Activated naive CD4-positive, alpha-beta T cell (primary cell): ENCODE measurements at places on chromosomes 12 and 14.

GRCh38 chr12:51788876-51789275 is 59.6 kb downstream of the FIGNL2 start:
- DNase-seq: no peak

DNA sequence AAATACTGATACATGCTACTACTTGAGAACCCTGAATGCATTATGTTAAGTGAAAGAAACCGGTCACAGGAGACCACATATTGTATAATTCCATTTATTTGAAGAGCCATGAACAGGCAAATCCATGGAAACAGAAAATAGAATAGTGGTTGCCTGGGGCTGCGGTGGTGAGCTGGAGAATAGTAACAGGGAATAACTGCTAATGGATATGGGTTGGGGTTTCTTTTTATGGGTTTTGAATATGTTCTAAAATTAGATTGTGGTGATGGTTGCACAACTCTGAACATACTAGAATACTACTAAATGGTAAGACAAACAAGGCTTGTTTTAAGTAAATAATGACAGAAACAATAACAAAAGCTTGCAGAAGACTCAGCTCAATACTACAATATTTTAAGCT is 293.0 kb downstream of the BTG1 start:
- DNase-seq: no peak

GRCh38 chr12:108498136-108498535 is 16.9 kb upstream of the FICD start:
- no peak for DNase-seq

GRCh38 chr12:132803888-132804287 is 24.8 kb downstream of the GOLGA3 start:
- no peak for DNase-seq

- DNase-seq: no peak
These were observed 17.1 kb upstream of the STYK1 start for GRCh38 chr12:10690906-10691305.

- DNase-seq: no peak
These were observed 307.3 kb upstream of the PRKD1 start for GRCh38 chr14:30234966-30235365.

- DNase-seq: no peak
These were observed 42.7 kb upstream of the FLRT2 start for GRCh38 chr14:85487215-85487614.

- no peak for DNase-seq
These were observed 42.4 kb downstream of the PLEKHG3 start for GRCh38 chr14:64746298-64747250.

GRCh38 chr12:56304276-56304675 is 4.1 kb upstream of the CS start:
- no peak for DNase-seq

DNA sequence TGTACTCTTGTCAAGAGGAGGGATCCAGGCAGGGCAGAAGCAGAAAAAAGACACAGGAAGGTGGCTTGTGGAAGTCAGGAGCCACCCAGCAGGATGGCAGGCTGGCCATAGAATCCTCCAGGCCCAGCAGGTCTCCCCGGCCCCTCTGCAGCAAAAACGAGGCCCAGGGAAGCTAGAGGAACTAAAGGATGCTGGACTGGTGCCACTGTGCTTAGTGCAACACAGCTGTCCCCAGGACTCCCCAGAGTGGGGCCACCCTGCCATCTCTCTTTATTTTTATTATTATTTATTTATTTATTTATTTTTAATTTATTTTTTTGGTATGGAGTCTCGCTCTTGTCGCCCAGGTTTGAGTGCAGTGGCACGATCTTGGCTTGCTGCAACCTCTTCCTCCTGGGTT is 54.1 kb downstream of the PITPNM2 start:
- DNase-seq: no peak

GRCh38 chr12:122909442-122910288 is 13.7 kb upstream of the VPS37B start:
- no peak for DNase-seq

DNA sequence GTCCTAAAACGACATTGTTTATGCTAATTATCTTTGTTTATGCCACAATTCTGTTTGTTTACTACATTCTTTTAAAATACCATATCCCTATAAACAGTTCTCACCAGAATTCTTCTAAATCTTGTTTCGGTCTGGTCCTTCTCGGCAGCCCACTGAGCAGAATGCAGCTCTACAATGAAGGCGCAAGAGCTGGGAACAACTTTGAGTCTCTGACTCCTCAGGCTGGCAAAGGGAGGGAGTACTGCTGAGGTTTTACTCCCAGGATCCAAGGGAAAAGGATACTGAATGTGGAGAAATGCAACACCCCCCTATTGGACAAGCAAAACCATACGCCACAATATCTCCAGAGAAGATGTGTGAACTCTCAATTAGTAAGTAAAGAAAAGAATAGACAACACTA is 5.4 kb downstream of the SOX5 start:
- DNase-seq: no peak

- no peak for DNase-seq
These were observed 21.0 kb upstream of the MDM2 start for GRCh38 chr12:68786929-68787328.

DNA sequence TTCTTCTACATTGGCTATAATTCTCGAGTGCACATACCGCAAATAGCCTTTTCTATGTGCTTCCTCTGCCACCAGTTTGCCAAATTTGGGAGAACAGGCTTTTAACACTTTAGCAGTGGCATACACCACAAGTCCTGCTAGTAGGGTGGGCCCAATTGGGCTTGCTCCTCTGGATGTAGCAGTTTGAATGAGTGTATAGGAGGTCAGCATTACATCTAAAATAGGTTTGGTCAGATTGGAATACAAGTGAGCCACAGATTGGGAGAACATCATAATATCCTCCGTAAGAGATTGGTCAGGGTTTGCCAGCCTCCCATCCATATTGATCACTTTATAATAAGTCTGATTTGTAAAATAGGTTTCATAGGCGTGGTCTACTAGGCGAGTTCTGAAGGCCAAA is 902 bp downstream of the ABCD2 start:
- DNase-seq: no peak

DNA sequence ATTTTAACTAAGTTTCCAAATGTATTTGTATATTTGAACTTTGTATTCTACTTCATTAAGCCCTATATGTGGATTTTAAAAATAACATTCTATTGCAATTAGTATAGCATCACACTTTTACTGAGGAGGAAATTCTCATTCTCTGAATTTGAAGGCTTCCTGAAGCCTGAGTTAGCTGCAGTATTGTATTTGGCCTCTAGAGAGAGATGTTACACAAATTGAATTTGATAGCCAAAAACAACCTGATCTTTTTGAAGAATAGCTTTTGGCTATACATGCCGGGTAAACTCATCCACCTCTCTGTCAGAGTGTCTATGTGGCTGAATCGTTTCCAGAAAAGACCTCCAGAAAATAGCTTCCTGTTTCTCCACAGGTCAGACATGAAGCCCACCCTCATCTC is 316.5 kb upstream of the OR4E1 start:
- no peak for DNase-seq

DNA sequence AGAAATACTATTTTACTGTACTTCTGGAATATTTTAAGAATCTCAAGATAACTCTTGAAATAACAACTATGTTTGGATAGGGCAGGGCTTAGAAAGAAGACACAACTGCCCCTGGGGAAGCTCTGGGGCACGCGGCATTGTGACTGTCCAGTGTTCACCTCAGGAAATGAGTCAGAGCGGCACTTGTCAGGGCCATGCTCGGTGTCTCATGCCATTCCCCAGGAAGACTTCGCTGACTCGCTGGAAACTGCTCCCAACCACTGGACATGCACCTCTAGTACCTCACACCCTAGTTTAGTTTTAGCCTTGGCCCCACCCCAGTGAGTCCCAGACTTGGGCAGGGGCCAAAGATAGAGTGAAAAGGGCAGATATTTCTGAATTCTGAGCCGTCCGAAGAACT is 192.0 kb downstream of the TTC7B start:
- DNase-seq: no peak

GRCh38 chr12:67078957-67079356 is 190.2 kb upstream of the CAND1 start:
- no peak for DNase-seq

DNA sequence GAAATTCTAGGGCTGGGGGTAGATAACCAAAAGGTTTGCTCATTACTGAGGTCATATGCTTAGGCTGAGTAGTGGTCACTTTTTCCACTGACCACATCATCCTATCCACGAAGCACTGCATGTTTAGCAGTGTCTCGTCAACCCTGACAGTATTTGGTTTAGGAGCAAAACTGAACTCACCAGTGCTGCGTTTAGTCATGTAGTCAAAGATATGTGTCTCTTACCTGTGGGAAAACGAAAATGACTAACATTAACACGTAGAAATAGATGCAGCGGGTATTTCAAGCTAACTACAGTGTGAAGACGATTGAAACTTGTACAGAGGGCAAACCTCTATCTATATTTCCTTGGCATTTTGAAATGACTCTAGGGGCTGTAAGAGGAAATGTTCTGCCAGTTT is 34.6 kb downstream of the MTHFD1 start:
- DNase-seq: no peak

DNA sequence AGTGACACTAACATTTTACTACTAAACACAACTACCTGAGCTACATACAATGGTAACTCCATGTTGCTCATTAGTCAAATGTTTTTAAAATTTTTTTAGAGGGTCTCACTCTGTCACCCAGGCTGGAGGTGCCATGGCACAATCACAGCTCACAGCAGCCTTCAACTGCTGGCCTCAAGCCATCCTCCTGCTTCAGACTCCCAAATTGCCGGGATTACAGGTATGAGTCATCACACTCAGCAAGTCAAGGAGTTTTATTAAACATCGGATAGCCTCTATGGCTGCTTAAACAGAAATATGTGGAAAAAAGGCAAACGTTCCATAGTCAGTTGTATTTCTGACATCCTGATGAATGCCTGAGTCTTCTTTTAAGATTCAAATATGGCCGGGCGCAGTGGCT is 11.1 kb upstream of the NPFF start:
- DNase-seq: no peak

- no peak for DNase-seq
These were observed 58.2 kb upstream of the CORO1C start for GRCh38 chr12:108789546-108789945.

GRCh38 chr14:103056322-103057027 is 874 bp downstream of the CDC42BPB start:
- DNase-seq: no peak

- no peak for DNase-seq
These were observed 50.3 kb downstream of the RIMBP2 start for GRCh38 chr12:130665753-130666152.

GRCh38 chr14:92439537-92440344 is 73.8 kb upstream of the RIN3 start:
- DNase-seq: no peak

DNA sequence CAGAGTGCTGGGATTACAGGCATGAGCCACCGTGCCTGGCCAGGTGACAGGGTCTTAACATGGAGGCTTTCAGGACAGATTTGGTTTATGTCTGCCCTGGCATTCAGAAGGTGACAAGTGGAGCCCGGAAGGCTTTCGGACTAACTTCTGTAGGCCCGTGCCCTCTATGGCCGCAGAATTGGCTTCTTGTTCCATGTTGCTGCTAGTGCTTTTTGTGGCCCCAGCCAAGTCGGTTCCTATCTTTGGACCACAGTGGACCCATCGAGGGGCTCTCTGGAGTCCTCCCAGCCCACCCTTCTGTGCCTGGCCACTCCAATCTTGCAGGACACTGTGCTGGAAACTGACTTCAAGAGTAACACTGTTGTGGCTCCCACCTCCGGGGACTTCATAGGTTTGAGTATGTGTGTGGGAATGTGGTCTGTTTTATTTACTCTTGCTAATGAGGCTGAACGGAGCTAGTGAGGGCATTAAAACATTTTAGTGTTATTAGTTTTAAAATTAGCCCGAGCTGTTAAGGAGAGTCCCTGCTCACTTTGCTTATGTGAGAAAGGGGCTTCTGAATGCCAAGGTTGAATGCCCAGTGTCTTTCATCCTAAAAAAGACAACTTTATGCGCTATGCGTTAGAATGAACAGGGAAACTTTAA is 245.9 kb downstream of the CACNA1C start:
- no peak for DNase-seq

DNA sequence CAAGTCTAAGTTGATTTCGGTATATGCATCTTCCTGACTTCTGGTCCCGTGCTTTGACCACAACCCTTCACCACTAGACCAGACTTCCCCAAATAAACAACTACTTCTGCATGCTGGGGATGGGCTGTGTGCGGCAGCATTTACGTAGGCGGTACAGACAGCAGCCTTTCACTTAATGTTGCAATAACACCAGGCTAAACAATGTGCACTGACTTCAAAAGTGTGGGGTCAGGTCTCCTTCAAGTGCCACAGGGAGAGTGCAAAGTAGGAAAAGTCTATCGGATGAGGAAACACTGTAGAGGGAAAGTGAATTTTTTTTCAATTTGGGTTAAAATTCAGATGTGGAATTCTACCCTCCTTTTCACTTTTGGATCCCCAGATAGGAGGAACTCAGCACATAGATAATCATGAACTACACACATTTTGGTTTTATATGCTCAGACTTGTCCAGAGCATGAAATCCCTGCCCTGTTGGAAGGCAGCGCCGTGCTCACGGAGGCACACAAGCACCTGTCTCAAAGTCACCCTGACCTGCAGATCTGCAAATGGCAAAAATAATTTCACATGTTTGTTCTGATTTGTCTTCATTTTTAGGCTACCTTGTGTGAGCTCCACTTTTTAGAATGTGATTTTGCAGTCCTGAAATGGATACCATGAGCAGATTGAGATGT is 3.6 kb upstream of the FOS start:
- no peak for DNase-seq

DNA sequence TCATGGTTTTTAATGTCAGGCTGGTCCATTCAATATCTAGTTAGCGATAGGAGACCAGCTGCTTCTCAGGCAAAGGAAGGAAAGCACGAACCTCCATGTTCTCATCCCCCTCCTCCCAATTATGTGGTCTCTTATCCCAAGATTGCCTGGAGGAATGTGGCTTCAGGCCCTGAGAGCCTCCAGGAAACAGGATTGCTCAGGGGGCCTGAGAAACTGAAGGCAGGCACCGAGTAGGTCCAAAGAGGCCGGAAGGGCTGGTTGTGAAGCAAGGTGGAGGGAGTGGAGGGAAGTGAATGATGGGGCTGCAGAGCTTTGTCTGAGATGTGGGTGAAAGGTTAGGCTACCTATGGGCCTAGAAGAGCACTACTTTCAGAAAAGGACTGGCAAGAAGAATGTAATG is 188.2 kb upstream of the DDHD1 start:
- DNase-seq: no peak

- DNase-seq: no peak
These were observed 87.0 kb downstream of the ERC1 start for GRCh38 chr12:1078002-1078401.

- no peak for DNase-seq
These were observed 15.8 kb downstream of the NGDN start for GRCh38 chr14:23485326-23485725.

- no peak for DNase-seq
These were observed at the start of gene GSC for GRCh38 chr14:94769391-94770250. TSS of gene GSC (minus strand) at chr14:94770113. CDS start at chr14:94770015, 98 bp downstream.

GRCh38 chr12:45774508-45775162 is 45.1 kb downstream of the ARID2 start:
- no peak for DNase-seq
